ENCODE measurements at places on chromosomes 4 and X.

- DNase-seq: no peak
These were observed 105.8 kb downstream of the CHIC1 start for GRCh38 chrX:73668779-73669178.

DNA sequence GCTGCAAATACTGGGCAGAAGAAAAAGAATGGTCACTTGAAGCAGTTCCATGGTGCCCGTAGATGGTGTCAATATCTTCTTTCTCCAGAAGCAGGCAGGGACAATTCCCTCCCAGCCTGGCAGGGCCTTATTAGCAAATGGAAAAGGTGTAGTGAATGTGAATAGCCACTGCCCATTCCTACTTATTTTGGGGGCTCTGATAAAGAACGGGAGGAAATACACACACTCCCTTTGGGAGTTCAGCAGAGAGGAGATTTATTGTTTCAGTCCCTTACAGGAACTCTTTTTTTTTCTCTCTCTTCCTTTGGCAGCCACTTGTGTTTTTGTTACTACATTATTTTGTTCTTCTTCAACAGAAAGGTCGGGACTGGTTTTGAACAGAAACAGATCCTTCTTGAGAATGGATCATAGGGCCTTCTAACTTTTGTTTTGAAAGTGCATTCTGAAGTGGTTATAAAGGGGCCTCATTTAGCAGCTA, at the start of gene EMCN:
EMCN (minus strand) TSS at position 159 of the 478 bp plus-strand sequence; CDS start at position 51, 108 bp downstream.
- no peak for DNase-seq

GRCh38 chr4:1403591-1404572, 2.4 kb downstream of the NKX1-1 start:
- DNase-seq: no peak

- DNase-seq: no peak
These were observed 52.3 kb upstream of the NKX1-1 start for GRCh38 chr4:1458581-1458980.

GRCh38 chrX:134693644-134694043, 35.4 kb upstream of the PLAC1 start:
- no peak for DNase-seq

DNA sequence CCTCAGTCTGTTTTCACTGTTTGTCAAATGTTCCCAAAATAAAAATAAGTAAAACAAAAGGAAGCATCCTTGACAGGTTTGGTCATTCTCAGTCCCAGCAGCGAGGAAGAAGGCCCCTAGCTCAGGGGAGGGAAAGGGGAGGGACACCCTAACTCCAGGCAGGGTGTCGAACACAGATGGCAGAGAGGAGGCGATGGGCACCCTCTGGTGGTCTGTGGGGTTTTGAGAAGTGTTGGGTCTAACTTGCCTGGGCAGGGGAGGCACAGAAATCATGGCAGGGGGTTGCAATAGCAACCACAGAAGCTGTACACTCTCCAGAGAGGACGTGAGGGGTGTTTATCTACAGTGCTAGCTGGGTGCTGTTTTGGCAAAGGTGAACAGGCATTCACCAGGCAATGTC, 229.8 kb upstream of the SFRP2 start:
- no peak for DNase-seq

DNA sequence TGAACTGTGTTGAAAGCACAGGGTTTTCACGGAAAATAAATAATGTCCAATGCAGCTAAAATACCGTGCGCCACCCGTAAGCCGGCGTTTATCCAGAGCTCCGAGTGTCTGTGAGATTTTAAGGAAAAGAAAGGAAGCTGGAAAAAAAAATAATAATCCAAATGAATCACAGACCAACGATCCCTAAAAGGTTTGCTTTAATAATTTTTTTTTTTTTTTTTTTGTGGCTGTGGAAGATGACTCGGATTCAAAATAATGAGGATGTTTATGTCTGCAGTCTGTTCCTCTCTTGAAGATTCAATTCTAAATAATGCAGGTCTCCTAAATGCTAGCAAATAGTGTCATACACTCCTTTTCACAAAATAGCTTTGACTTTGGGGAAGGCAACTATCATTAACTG, 84.6 kb upstream of the PPP2R3B start:
- DNase-seq: no peak

- no peak for DNase-seq
These were observed 44.7 kb upstream of the DCK start for GRCh38 chr4:70948665-70949260.

DNA sequence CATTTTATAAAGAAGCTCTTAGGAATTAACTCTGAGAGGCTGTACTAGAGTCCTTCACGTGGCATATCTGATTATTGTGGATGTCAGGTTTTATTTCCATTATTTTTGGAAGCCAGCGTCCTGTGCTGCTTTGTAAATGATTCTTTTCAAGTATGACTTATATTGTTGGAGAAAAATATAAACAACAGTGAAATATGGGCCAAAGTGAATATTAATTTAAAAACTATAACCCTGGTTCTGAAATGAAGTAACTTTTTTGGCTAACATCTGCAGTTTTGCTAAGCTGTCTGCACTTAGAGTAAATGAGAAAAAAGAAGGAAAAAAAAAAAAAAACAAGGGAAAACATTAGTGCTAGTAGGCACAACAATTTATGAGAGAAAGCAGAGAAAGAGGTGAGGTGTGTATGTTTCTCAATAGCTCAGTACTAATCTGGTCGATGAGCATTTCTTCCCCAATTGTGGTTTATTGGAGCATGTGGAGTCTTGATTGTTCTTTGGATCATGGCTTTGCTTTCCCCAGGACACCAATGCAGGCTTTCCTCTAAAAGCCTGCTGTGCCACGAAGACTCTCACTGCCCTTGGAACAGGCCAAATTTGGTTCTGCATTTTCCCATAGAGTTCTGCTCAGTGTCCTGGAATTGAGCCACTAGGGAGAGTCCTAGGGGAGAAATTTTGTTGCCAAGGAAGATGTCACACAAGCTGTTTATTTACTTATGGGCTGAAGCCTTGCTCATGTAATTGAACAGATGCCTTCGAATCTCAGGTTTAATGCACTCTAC, 273.3 kb downstream of the DKK2 start:
- DNase-seq: no peak

DNA sequence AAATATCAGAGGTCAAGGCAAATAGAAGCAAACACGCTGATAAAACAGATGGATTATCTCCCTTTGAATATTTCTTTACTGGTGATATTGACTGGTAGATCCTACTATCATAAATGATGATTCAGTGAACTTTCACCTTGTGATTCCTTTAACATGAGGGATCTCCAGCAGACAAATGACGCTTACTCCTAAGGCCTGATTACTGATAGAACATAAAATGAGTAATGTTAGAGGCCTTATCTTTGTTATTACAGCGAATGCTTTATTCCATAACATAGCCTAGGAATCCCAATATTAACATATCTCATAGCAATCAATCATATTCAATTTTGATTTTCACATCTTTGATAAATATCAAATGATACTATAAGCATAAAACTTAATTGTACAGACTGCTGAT, 152.3 kb downstream of the SLC10A7 start:
- no peak for DNase-seq

DNA sequence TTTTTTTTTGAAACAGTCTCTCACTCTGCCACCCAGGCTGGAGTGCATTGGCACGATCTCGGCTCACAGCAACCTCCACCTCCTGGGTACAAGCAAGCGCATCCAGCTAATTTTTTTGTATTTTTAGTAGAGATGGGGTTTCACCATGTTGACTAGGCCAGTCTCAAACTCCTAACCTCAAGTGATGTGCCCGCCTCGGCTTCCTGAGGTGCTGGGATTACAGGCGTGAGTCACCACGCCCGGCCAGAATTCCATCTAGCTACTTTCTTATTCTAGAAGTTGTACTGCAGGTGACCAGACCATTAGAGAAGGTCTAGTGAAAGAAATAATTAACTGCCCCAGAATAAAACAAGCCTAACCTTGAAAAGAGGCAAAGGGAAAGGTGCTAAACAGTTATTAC, 2.3 kb downstream of the LRBA start:
- DNase-seq: peak; percentile 7

GRCh38 chr4:10115271-10115796, 1.3 kb downstream of the WDR1 start:
- no peak for DNase-seq

- no peak for DNase-seq
These were observed 130.5 kb downstream of the ANK2 start for GRCh38 chr4:113179996-113180395.

GRCh38 chr4:184510401-184510800, 36.1 kb upstream of the IRF2 start:
- no peak for DNase-seq
